ENCODE measurements at places on chromosomes 11 and 22.

DNA sequence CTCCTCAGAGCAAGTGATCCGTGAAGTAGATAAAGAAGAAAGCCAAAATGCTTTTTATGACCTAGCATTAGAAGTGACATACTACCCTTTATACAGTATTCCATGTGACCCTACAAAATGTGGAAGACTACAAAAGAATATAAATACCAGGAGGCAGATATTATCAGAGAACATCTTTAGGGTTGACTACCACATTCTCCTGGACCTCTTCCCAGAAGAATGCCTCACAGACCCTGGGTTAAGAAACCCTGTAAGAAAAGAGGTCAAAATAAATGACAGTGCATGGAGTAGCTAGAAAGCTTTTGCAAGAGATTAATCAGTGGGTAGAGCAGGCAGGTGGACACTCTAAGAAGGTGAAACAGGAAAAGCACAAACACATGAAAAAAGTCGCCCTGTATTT lies 69.2 kb downstream of the FANCF start:
- no peak for DNase-seq

DNA sequence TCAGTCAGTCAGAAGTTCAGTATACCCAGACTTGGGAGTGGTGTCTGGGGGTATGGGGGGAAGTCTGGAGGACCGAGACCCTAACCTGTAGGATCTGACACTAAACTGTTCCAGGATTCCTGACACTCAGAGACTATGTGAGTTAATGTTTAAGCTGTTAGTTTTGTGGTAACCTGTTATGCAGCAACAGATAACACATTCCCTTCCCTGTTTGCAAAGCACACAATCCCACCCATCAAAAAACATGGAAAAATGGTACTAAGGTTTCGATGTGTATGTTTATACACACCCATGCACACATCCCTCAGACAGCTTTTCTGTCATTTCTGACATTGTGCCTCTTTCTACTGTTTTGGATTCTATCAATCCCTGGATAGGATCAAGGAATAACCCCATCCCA lies 27.6 kb downstream of the ZNF280B start:
- no peak for DNase-seq

DNA sequence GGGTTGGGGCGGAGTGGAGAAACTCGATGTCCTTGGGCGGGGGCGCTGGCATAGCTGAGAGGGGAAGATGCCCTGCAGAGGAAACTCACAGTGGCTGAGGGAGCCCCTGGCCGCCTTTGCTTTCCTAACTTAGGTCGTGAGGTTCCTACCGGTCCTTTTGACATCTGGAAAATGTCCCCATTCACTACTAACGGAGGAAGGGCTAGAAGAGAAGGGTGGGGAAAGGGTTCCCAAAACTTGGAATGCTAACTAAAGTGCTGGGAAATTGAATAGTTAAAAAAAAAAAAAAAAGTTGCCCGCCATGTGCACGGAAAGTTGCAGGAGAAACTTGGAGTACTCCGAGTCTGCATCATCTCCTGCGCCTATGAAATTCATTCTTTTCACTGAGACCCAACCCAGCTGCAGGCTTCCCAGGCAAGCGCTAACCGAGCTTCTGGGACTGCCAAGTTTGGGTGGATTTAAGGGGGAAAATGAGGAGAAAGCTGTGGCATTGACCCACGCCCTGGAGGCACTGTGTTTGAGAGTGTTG lies 796 bp downstream of the TIMP3 start:
- no peak for DNase-seq

DNA sequence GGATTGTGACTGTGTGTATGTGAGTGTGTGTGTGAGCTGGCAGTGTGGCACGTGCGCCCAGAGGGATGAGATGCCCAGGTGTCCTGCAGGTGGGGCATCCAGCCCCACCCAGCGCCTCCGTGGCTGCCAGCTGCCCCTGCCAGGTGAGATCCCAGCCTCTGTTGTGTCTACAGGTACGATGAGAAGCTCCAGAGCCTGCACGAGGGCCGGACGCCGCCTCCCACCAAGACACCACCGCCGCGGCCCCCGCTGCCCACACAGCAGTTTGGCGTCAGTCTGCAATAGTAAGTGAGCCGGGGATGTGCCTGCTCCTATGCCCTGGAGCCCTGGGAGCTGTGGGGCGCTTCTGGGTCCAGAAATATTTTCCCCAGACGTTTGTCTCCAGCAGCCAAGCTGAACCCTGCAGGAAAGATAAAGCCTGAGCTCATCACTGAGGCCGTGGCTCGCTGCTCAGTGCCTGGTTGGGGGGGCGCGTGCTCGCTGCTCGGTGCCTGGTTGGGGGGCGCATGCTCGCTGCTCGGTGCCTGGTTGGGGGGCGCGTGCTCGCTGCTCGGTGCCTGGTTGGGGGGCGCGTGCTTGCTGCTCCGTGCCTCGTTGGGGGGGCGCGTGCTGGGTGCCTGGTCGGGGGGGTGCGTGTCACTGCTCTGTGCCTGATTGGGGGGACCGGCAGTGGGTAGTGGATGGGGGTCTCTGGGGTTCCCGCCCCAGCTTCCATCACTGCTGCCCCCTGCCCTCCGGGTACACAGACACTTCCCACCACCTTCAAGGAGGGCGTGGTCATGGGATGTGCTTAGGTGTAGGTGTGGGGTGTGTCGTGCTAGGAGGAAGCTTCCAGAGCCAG lies 73.2 kb downstream of the ARHGAP8 start:
- no peak for DNase-seq

DNA sequence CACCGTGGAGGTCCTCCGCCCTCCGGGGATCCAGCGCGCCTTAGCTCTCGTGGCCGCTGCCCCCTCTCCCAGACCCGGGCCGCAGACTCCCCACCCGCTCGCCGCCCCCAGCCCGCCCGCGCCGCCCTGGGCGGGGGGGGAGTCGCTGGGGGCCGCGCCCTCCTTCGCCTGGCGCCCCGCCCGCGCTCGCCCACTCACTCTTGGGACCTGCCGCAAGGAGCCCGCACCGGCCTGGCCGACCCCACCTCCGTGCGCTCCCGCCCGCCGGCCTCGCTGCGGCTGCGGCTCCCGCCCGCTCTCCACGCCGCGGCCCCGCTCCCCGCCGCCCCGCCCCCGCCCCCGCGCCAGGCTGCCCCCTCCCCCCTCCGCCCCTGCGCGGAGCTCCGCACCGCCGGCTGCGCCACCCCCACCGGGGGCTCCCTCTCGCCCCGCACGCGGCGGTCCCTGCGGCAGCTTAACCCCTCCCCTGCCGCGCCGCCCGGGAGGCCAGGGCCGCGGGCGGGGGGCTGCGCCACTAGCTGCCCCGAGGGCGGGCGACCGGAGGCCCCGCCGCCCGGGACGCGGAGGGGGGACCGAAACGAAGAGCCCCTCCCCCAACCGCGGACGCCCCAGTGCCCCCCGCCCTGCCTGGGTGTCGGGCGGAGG lies 724 bp upstream of the RASGRP2 start:
- DNase-seq: no peak

- no peak for DNase-seq
These were observed 24.6 kb downstream of the OR2AG2 start for GRCh38 chr11:6747097-6747668.

- no peak for DNase-seq
These were observed 121.0 kb upstream of the FGF3 start for GRCh38 chr11:69940246-69940610.

DNA sequence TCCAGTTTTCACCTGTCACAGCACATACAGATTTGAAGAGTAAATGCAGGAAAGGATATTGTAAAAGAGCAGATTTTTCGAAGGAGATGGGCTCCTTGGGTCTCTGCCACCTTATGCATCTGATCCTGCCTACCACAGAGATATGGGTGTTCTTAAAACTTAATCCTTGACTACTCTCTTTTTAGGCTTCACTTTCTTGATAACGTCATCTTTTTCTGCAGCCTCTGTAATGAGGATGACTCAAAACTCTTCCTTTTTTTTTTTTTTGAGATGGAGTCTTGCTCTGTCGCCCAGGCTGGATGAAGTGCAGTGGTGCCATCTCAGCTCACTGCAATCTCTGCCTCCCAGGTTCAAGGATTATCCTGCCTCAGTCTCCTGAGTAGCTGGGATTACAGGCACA lies 7.8 kb downstream of the PRR14L start:
- DNase-seq: no peak

- DNase-seq: no peak
These were observed 116.7 kb upstream of the NCAM1 start for GRCh38 chr11:112844517-112844916.

GRCh38 chr11:23453522-23453921 lies 593.2 kb upstream of the CCDC179 start:
- no peak for DNase-seq

DNA sequence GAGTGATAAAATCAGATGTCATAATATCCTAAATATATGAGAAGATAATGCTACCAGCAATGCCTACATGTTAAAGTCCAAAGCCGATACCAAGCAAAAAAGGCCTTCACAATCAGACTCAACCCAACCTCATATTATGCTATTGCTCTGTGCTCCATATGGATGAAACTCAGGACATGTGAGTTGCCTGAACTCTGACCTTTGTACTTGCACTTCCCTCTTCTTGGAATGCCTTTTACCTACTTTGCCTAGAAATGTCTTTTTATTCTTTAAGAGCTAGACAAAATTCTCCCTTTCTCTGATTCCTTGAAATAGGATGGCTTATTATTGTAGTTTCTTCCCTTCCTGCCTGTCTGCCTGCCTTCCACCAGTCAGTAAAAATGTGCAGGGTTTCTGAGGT lies 954.7 kb upstream of the CCDC90B start:
- no peak for DNase-seq

DNA sequence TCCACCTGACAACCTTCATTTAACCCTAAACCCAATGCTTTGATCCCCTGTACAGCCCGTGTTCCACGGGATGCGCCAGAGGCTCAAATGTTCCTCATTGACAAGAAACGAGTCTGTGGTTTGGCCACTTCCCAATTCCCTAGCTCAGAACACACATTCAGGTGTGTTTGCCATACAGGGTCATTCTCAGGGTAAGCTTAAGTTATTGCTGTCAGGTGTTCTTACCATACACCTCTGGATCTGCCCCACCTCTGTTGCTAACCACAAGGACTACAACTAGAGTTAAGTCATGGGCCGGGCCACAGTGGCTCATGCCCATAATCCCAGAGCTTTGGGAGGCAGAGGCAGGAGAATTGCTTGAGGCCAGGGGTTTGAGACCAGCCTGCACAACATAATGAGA lies 45.6 kb upstream of the POLD3 start:
- DNase-seq: no peak

GRCh38 chr22:29183971-29184848 lies 21.5 kb upstream of the EMID1 start:
- DNase-seq: no peak

- DNase-seq: no peak
These were observed 986 bp upstream of the MUC5B start for GRCh38 chr11:1221848-1222311.
